ENCODE measurements at places on chromosomes 12 and 14. TPM values are rescaled to one million over a fixed set of nuclear protein-coding genes. Genes with fewer than 3 reads are reported as not detected.

The CDKL1 gene
- total RNA-seq, result 3.4 TPM

The NAB2 gene
- 20.0 TPM for total RNA-seq

The CIROP gene
- not detected for total RNA-seq

The AQP2 gene
- total RNA-seq, result not detected

The SETD3 gene
- total RNA-seq, result 46.2 TPM

The KCNJ8 gene
- total RNA-seq, result 0.66 TPM

The HIF1A gene
- 145 TPM for total RNA-seq

The RIN3 gene
- 0.76 TPM for total RNA-seq

The KRT77 gene
- total RNA-seq, result not detected

The TMTC2 gene
- total RNA-seq, result 99.3 TPM

The CFAP73 gene
- not detected for total RNA-seq

The MIPOL1 gene
- 14.5 TPM for total RNA-seq

The PCED1B gene
- 0.27 TPM for total RNA-seq

The GPRC5A gene
- not detected for total RNA-seq

The IFT81 gene
- 27.6 TPM for total RNA-seq

The EGLN3 gene
- total RNA-seq, result 1.9 TPM

The STAC3 gene
- 12.1 TPM for total RNA-seq
